ENCODE measurements at places on chromosomes 6 and 20. TPM values are rescaled to one million over a fixed set of nuclear protein-coding genes. Genes with fewer than 3 reads are reported as not detected.

The SLC12A5 gene
- 8.7 TPM for total RNA-seq

The CLVS2 gene
- total RNA-seq = 0.26 TPM

The CST2 gene
- total RNA-seq = not detected

The SEC23B gene
- 60.0 TPM for total RNA-seq

The PDYN gene
- 0.59 TPM for total RNA-seq

The C6orf58 gene
- total RNA-seq = not detected

The RRBP1 gene
- total RNA-seq = 89.8 TPM

The SLA2 gene
- 0.13 TPM for total RNA-seq

The OPRM1 gene
- total RNA-seq = not detected
